ENCODE measurements at places on chromosomes 1 and 21.
A peak's percentile ranks its signal among the peaks of the same experiment; 100 is the strongest.

- no peak for DNase-seq
Observed at GRCh38 chr1:3522564-3523265, 68.2 kb downstream of the ARHGEF16 start.

DNA sequence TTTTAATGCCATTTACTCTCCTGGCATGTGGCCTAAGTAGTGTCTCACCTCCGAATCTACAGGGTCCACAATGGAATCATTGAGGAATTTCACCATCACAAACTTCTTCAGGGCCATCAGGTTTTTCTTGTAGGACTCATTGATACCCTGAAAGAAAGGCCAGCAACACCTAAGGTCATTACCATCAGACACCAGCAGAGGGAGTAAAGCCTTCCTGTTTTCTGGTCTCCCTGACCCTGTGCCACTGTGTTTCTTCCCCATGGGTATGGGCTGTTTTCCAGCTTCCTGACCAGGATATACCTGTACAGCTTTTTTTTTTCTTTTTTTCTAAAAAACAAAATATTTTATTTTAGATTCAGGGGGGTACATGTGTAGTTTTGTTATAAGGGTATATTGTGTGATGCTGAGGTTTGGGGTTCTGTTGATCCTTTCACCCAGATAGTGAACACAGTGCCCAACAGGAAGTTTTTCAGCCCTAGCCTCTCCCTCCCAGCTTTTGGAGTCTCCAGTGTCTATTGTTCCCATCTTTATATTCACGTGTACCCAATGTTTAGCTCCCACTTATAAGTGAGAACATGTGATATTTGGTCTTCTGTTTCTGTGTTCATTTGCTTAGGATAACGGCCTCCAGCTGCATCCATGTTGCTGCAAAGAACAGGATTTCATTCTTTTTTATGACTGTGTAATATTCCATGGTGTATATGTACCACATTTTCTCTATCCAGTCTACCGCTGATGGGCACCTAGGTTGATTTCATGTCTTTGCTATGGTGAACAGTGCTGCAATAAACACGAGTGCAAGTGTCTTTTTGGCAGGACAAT is 18.3 kb downstream of the PPT1 start:
- DNase-seq = no peak

- DNase-seq = no peak
Observed at GRCh38 chr1:194503209-194503608, 1316.8 kb upstream of the B3GALT2 start.

DNA sequence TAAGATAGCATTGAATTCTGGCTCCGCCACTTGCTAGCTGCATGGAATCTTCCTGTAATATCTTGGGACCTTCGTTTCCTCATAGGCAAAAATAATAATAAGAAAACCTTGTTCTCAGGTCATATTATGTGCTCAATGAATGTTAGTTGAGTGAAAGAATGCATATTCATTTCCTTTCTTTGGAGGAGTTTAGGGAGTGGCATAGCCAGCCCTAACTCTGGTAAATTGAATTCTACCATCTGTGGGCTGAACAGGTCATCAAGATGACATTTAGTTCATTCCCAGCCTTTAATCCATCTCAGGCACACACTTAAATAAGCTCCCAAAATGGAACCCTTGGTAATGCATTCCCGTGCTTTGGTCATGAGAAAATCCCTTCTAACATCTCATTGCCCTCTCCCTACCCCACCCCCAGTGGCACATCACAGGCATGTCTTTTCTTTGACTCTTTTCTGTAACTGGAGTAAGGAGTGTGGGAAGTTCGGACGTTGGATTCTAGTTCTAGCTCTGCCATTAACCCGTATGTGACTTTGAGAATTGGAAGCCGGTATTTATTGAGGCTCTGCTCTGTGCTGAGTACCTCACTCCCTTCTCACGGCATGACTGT is 13.2 kb upstream of the MYOG start:
- no peak for DNase-seq

DNA sequence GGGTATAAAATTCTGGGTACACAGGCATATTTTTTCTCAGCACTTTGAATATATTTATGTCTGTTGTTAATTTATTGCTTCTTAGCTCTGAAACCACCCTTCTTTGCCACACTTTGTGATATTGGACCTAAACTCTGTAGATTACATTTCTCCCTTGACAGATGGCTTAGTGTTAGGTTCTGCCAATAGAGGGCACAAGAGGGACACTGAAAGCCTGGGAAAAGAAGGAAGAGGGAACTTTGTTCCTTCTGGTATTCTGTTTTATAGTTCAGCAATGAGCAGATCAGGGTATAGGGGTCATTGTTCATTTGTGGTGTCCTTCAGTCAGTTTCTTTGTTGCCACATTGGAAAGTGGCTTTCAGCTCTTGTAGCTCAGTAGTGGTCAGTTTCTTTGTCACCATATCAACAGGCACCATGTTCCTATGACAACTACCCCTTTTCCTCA is 423.5 kb upstream of the PROX1 start:
- no peak for DNase-seq

DNA sequence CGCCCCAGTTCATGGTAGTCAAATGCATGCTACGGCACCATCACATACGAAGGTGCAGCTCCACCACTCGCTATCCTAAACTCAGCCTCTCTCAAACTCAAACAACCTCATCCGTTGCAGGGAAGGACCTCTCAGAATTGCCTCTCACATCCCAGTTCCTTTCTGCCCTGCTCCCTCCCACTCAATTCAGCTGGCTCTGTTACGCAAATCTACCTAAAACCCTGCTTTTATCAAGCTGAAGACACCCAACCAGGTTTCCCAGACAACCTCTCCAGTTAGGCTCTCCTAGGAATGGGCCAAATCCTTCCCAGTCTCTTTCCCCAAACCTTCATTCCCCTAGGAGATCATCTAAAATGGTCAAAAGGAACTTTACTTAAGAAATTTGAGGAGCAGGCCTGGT is 62.9 kb downstream of the CLSTN1 start:
- no peak for DNase-seq

DNA sequence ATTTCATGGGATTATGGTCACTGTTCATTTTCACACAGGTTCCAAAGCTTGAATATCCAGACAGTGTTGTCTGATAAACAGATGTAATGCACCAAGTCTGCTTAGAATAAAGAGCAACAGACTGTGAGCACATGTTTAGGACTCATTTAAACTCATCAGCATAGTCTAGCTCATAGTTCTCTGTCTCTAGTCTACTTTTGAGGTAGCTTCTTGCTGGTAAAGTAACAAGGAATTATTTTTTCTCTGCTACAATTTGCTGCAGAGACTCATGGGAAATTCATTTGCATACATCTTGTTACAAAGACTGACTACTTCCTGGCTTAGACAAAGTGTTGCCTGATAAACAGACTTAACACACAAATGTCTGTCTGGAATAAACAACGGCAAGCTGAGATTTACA is 187.2 kb downstream of the NFIA start:
- DNase-seq = no peak

GRCh38 chr1:175520186-175520585 is 223.2 kb downstream of the TNR start:
- no peak for DNase-seq

DNA sequence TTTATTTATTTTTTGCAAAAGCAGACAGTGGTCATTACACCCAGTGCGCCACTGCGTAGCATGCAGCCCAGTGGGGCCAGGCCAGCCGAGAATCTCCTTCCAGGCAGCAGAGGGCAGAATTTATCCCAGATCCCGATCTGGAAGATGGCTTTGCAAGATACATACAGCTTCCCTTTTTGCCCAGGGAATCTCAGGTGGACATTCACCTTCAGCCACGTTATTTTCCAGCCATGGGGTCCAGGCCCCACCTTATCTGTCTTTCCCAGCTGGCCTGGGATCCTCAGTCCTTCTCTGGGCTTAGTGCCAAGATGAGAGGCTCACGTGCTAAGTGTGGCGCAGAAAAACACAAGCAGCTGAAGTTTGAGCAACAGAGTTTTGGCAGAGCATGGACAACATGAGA is 123.6 kb downstream of the AJAP1 start:
- no peak for DNase-seq

DNA sequence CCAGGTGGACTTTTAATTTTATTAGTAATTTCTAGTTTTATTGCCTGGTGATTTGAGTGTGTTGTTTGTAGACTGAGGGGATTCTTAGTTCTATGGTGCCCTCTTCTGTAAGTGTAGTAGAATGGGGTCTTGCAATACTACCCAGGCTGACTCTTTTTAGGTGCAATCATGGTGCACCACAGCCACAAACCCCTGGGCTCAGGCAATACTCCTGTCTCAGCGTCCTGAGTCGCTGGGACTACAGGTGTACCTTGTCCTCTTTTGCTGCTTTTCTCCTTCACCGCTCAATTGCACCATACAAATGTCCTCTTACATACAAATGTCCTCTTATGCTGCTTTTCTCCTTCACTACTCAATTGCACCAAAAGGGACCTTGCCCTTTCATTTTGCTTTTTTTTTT is 43.1 kb downstream of the SCP2 start:
- DNase-seq = no peak

- DNase-seq = no peak
Observed at GRCh38 chr1:6580119-6580592, 362 bp downstream of the ZBTB48 start.

DNA sequence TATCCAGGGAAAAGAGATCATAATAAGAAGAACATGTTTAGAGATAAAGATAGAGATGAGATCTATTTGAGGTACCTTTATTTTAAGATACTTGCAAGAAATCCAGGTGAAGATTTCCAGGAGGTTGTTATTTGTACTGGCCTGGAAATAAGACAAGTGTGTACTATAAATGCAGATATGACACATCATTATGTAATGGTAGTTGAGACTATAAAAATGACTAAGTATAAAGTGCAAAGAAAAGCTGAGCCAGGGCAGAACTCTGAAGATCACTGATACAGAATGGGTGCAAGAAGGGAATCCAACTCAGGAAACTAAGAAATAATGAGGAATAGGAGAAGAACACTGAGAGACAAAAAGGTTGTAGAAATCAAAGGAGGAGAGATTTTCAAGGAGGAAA is 378.2 kb upstream of the PBX1 start:
- no peak for DNase-seq

- DNase-seq = no peak
Observed at GRCh38 chr1:167439301-167439988, 78.9 kb downstream of the CD247 start.

DNA sequence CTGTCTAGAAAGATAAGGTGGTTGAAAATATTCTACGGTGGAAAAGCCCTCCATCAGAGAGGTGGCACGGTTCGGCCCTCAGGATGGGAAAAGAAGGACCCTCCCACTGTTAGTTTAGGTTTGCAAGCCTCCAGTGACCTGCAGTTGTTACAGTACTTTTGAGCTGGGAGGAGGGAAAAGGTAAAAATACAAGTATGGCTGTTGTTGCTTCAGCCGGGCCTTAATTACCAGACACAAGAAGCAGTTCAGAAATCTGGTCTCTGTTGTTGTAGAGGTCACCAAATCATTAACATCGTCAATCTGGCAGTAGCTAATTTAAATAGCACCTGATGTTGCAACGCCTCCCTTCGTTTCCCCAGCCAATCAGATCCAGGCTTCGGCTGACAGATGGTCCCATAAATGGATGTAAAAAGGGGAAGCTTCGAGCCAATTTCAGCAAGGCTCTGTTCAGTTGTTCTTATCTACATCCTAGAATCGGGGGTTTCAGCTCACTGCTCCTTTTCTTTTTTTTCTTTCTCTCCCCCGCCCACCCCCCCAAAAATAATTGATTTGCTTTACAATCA is at the start of gene ELAVL4:
Gene ELAVL4 (plus strand): TSS at position 424 of the 563 bp plus-strand sequence. CDS start 270 bp downstream, outside the sequence.
- no peak for DNase-seq

GRCh38 chr1:50348449-50349241 is 74.6 kb downstream of the DMRTA2 start:
- no peak for DNase-seq

DNA sequence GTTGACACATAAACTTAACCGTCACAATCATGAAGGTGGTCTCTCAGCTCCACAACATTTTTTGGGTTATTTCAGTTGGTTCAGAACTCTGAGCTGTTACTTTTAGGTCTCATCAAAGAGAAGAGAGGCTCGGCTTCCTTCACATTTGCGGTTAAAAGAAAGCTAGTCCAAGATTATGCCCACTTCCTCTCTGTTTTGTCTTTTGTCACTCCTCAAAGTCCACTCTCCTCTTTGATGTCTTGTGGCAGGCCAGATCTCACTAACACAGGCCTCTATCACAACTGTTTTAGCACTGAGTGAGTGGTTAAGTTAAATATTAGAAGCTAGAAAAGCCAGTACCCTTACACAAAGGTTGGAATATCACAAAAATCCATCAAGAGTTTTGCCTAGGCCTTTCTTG is 195.7 kb downstream of the FCRL5 start:
- no peak for DNase-seq

GRCh38 chr1:234908571-234908970 is 220.1 kb downstream of the TOMM20 start:
- no peak for DNase-seq

- DNase-seq = no peak
Observed at GRCh38 chr1:153572569-153573015, 6.9 kb upstream of the S100A2 start.

DNA sequence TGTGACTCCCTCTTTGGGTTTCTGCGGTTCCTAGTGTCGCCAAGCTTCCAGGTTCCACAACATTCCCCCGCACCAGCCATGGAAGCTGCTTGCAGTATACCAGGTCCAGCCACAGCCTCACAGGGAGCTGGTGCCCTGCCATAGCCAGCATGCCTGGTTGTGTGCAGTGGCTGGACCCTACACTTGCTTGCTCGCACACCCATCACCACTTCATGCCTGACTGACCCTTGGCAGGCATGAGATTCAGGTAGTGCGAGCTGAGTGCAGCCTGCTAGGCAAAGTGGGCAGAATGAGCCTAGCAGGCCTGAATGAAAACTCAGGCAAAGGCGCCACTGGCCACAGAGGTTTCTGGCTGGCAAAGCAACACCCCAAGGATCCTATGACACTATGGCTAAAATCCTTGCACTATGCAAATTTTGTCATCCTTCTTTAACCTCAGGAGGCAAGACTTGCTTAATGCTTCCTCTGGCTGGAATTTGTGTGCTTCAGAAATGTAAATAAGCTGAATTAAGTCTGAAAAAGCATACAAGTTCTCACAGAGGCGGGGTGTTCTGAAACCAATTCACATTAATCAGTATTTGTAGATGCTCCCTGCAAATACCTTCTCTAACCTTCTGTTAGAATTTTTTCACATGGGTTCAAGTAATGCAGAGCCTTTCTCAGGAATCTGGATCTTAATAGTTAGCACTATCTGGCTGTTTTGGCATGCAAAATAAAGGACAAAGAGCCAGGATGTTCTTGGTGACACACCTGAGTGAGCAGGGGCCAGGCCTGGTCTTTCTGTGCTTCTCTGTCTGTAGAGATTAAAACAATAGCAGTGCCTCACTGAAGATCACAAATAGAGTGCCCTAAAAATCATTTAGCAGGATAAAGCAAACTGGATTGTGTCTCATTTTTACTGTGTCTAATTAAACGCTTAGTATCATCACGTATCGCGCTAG is 256.9 kb downstream of the GPATCH2 start:
- no peak for DNase-seq

- DNase-seq = no peak
Observed at GRCh38 chr1:116460261-116460660, 87.2 kb downstream of the ATP1A1 start.

GRCh38 chr1:219905524-219905923 is 22.8 kb downstream of the SLC30A10 start:
- DNase-seq = no peak

DNA sequence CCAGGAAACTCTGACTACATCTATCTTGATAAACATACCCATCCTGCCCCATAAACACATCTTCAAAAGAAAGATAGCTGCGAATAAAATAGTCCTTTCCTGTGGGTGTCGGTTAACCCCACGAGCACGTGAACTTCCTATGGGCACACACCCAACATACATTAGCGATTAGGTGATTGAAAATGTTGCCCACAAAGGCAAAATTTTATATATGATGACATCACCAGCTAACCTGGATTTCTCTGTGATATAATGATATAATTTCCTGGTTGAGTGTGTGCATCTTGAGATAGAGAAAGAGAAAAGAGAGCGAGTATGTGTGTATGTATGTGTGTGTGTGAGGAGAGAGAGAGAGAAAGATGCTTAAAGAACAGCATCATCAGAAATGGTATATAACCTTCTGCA is 296.1 kb downstream of the PTPRC start:
- peak; percentile 15 for DNase-seq

Measured in stimulated activated CD8-positive, alpha-beta memory T cell treated with anti-CD3 and anti-CD28 coated beads, Interleukin-15, amount 100 ng/mL, for 4 hours (primary cell).